ENCODE measurements at places on chromosomes 13 and 19.

DNA sequence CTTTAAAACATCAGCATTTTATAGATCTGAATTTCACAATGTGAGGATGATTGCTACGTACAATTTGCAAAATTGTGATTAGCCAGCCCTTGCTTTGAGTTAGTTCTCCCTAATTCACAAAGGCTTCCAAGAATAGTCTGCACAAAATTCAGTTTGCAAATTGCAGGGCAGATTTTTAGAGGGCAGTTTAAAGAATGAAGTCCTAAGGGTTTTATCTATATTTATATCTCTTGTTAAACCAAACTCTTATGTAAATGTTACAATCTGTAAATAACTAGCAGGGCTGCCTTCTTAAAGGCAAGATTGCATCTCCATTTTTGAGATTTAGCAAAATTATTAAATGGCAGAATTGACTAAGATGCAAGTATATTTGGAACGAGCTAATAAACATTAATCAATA, 52.8 kb upstream of the ZNF536 start:
- no peak for DNase-seq

DNA sequence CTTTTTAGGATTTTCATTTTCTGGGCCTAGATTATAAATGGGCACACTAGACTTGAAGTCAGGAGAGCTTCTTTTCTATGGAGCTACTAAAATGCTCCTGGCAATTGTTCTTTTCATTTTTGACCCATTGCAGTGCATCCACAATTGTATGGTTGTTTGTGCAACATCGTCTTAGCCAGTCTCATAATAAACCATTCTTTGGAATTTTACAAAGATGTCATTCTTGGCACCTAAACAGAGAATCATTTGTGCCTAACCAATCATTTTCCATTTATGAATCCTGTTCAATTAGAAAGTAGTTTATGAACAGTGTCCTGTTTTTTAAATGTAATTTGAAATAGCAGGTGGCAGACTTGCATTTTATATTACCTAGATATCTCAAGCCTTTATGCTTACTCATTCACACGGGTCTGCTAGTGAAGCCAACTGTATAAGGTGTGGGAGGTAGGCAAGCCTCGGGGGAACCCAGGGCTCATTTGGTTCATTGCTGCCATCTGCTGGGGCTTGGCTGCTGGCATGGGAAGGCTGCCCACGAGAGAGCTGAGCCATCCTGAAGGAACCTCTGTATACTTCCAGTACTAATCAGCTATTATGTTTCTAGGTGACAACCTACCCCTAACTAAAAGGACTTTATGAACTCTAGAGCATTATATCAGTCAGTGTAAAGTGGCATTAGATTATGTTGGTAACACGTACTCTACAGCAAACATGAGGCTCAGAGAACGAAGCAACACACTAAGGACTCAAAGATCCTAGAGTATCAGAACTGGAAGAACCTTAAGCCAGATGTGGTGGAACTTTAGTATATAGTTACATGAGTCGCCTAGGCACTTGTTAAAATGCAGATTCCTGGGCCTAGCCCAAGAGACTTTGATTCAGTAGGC, 60.0 kb downstream of the TPT1 start:
- DNase-seq = peak; percentile 79

DNA sequence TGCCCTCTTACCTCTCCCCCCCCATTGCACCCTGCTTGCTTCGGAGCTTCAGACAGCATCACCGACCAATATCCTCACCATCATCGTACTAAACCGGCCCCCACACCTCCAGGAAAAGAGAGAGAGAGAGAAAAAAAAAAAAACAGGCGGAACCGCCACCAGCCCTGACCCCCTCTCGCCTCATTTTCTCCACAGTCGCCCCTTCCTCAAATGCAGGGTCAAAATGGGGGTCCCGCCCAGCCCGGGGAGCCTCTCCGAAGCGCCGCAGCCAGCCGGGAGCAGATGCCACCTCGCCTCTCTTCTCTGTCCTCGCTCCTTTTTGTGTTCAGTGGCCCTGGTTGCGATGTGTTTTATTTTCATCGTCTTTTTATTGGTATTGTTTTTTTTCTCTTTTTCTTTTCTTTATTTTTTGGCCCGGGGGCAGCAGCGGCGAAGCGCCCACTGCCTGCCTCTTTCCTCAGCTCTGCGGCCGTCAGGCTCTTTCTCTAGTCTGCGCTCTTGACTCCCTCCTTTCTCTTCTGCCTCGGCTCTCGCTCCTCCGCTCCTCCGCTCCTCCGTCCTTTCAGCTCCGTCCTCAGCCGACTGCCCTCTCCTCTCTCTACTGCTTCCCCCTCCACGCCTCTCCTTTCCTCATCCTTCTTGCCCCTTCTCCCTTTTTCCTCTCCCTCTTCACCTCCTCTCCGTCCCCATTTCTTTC, 41.4 kb downstream of the DEDD2 start:
- peak; percentile 45 for DNase-seq

DNA sequence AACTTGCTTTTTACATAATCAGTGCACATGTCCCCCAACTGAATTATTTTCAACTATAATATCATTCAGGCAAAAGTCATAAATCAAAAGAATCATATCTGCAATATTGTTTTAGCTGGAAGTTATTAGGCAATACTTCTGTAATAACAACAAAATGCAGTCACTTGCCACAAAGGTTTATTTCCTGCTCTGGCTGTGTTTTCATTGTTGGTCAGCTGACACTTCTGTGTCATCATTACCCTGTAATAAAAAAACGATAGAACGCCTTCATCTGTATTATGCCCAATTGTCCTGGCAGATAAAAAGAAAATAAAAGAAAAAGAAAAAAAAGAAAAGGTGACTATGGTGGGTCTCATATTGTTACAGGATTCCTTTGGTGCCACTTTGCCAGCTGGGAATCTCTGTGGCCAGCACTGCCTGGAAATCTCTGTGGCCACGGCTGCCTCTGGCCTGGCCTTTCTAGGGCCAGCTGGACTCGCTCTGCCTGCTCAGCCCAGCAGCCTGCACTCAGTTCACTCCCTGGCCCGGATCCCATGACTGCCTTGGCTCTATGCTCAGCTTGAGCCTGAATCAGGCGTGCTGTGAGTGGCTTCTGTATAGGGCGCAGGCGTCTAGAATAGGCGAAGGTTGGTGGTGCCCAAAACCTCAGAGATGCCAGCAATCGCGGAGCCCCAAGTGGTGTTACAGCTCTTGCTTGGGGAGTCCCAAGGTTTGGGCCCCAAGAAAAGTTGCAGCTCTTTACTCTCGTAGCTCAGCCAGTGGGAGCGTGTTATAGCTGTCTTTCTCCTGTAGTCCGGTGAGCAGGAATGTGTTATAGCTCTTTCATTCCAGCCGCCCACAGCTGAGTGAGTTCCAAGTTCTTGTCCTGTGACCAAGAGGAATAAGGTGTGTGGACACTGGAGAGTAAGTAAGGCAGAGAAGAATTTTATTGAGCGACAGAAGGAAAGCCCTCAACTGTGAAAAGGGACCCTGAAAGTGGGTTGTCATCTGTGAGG, 1227.1 kb downstream of the SLITRK1 start:
- DNase-seq = no peak

GRCh38 chr13:69872321-69873047, 235.1 kb upstream of the ATXN8OS start:
- no peak for DNase-seq

- DNase-seq = no peak
Observed at GRCh38 chr13:86976521-86977324, 694.4 kb upstream of the SLITRK5 start.

DNA sequence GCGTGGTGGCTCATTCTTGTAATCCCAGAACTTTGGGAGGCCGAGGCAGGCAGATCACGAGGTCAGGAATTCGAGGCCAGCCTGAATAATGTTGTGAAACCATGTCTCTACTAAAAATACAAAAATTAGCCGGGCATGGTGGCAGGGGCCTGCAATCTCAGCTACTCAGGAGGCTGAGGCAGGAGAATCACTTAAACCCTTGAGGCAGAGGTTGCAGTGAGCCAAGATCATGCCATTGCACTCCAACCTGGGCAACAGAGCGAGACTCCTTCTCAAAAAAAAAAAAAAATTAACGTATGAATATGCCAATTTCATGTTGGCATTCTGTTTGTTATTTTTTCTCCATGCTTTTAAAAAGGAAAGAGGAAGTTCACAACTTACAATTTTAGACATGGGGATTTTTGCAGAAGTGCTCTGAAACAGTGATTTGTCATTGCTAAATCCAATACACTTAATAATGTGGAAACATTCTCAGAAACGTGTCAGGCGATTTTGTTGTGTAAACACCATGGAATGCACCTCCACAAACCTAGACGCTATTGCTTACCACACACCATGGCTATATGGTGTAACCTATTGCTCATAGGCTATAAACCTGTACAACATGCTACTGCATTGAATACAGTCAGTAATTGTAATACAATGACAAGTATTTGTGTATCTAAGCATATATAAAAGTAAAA, 115.9 kb upstream of the PCDH20 start:
- no peak for DNase-seq

DNA sequence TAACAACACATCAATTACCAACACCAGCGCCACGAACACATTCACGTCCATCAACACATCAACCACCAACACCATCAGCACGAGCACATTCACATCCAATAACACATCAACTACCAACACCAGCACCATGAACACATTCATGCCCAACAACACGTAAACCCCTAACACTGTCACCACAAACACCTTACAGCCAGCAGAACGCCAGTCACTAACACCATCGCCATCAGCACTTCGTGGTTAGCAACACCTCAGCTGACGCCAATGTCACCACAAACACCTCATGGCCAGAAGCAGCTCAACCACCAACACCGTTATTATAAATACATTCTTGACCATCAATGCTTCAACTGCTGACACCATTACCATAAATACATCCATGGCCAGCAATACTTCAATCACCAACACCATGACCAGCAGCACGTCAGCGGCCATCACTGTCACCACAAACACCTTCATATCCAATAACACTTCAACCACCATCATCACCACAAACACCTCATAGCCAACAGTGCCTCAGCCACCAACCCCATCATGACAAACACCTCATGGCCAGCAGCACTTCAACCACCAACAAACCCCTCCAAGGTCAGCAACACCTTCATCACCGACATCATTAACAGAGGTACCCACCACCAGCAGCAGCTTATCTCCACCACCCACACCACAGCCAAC, 9.4 kb downstream of the FCER2 start:
- DNase-seq = no peak

GRCh38 chr13:95250961-95251360, 50.3 kb downstream of the ABCC4 start:
- no peak for DNase-seq

- DNase-seq = peak; percentile 55
Observed at GRCh38 chr19:45153339-45154063, 7.3 kb downstream of the NKPD1 start.

- no peak for DNase-seq
Observed at GRCh38 chr19:38836159-38836982, 4.8 kb upstream of the ECH1 start.

- DNase-seq = no peak
Observed at GRCh38 chr19:42212886-42213285, 4.6 kb downstream of the DEDD2 start.

DNA sequence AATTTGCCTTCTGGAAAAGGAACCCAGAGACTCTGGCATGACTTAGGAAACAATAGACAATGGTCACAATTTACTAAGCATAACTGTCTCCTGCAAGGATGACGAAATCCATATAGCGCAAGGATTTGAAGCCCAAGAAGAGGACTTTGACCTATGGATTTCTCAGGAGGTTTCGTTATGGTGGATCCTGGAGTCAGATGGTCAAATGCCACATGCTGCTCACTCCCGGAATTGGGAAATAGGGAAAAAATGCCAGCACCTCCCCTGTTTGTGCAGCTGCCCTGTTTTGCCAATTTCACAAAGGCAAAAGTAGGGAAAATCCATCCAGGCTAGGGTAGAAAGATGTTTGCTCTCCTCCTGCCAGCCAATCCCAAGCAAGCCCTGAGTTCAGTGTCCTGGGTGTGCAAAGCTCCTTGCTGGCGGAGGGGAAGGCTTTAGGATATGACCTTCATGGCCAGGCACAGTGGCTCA, 23.4 kb downstream of the RDH8 start:
- no peak for DNase-seq

DNA sequence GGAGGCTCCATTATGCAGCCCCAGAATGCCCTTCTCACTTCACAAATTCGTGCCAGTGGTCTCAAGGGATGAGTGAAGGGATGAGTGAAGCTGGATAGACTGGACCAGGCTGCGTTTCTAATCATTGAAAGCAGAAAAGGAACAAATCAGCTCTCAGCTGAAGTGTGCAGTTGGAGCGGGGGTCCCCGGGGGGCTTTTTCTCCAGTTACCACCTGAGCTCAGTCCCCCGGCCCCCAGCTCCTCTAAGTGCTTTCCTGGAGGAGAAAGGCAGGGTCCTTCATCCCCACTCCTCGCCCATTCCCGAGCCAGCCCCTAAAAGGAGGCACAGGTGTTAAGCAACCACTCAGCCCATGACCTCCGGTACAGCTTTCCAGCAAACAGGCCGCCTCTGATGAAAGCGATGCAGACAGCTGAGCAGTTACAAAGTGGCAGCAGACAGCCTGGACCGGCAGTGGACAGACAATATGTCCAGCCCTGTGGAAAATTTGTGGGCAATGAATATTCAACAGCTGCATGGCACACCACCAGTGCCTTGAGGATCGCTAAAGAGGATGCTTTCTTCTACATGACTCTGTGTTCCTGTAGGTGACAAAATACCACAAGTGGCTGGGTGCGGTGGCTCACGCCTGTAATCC, 110.7 kb upstream of the UBL3 start:
- no peak for DNase-seq

DNA sequence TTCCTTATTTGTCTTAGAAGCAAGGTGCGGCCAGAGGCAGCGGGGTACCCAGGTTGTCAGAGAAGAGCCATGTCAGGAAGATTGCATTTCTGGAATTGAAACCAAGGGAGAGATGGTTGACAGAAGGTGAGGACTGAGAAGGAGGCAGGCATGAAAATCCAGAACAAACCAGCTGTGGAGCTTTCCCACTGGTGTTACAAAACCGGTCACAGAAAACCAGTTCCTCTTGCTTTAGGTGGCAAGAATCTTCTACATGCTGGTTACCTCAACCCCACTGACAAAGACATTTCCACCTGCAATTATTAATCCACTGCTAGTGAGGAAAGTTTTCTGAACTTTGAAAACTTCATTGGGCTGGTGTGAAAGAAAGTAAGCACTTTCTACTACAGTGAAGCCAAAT, 64.0 kb upstream of the MED4 start:
- DNase-seq = no peak

GRCh38 chr13:114100446-114101357, 31.7 kb downstream of the RASA3 start:
- peak; percentile 77 for DNase-seq

- no peak for DNase-seq
Observed at GRCh38 chr13:23430664-23431063, 2.8 kb downstream of the SACS start.

GRCh38 chr13:99067159-99067985, 89.5 kb upstream of the DOCK9 start:
- no peak for DNase-seq

- no peak for DNase-seq
Observed at GRCh38 chr19:12955996-12956395, 1.0 kb downstream of the GADD45GIP1 start.
